ENCODE measurements at places on chromosomes 2 and 18. TPM values are rescaled to one million over a fixed set of nuclear protein-coding genes. Genes with fewer than 3 reads are reported as not detected.

- DNase-seq = no peak
These were observed 1.0 kb upstream of the CUL3 start for GRCh38 chr2:224586127-224586695.

DNA sequence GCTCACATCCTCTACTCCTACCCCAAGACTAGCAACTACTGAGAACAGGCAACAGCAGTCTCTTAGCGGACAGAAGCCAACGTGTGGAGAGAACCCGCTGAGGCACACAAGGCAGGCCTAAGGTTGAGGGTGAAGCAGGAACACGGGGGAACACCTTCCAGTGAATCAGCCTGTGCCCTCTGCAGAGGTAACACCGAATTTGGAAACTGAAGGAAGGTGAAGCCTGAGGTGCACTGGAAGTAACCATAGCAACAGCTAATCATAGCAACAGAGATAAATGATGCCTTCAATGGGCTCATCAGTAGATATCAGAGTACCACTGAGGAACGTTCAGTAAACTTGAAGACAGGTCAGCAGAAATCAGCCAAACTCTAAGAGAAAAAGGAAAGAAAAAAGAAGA, 43.3 kb downstream of the OSBPL1A start:
- DNase-seq = no peak

GRCh38 chr2:110906613-110907298, 174.4 kb downstream of the ACOXL start:
- DNase-seq = no peak

DNA sequence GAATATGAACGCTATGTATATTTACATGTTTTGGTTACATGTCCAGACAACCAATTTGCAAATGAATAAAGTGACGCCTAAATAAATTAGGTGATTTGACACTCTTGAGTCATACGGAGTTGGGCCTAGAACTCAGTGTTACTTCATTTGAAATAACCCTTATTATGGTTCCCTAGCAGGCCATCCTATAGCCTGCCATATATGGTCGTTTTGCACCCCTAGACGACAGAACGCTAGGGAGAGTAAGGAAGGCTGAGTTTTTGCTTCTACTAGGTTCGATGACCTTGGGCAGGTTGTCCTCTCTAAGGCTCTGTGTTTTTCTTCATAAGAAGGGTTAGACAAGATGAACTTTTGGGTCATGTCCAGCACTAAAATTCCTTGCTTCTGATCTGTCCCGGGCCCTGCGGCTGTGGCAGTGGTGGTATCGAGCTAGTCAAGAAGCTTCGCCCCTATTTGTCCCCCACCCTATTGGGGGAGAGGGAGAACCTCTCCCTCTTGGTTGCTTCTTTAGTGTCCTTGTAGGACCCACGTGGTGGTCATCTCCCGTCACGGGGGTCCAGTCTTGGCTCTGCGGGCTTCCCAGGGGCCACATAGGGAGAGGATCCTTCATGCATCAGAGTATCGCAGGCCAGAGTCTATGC, 574 bp upstream of the EML4 start:
- no peak for DNase-seq

GRCh38 chr2:71005271-71006202, 10.9 kb upstream of the TEX261 start:
- DNase-seq = no peak

GRCh38 chr2:63662028-63662804, 73.5 kb downstream of the MDH1 start:
- DNase-seq = no peak

DNA sequence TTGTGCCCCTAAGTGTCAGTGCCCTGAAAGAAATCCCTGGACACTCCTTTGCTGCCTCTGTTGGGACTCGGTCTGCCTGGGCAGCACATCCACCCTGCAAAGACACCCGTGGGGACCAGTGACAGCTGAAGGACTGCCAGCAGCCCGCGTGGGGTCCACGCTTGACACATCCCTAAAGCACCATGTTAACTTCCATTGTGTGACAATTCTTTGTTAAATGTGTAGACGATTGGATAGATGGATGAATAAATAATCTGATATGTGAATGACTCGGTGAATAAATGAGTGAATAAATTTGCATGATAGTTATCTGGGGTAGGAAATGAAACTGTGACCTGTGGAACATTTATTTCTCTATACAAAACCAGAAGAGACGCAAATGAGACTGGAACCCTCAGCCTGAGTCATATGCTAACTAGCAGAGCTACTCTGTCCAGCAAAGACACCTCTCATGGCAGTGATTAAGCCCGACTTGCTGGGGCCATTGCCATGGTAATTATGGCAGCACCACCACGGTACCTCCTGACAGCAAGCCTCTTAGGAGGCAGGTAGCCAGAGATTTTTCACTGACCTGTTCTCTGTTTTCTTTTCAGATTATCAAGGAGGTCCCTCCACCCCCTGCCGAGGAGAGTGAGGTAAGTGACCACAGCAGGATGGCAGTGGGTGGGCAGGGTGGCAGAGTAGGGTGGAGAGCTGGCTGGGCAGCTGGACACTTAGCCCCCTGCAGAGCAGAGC, 156.8 kb downstream of the ANTXR1 start:
- DNase-seq = no peak

GRCh38 chr18:51069885-51070284, 39.9 kb downstream of the SMAD4 start:
- no peak for DNase-seq

SCG2 gene
- total RNA-seq = not detected

STK39 gene
- total RNA-seq = 27.3 TPM

PLEK gene
- total RNA-seq = 23.4 TPM

SH3RF3 gene
- 0.36 TPM for total RNA-seq

All from activated naive CD8-positive, alpha-beta T cell treated with anti-CD3 and anti-CD28 coated beads, Interleukin-2, amount 10 ng/mL, durations not matched to agents 7 days and 5 days (primary cell).